Hematopoietic multipotent progenitor cell treated with erythropoietin and hydrocortisone succinate and interleukin-3 and kit ligand, for 15 days (in vitro differentiated cells): ENCODE measurements at places on chromosomes 12 and 14.

GRCh38 chr12:91590966-91591638 lies 408.5 kb upstream of the DCN start:
- no peak for DNase-seq

DNA sequence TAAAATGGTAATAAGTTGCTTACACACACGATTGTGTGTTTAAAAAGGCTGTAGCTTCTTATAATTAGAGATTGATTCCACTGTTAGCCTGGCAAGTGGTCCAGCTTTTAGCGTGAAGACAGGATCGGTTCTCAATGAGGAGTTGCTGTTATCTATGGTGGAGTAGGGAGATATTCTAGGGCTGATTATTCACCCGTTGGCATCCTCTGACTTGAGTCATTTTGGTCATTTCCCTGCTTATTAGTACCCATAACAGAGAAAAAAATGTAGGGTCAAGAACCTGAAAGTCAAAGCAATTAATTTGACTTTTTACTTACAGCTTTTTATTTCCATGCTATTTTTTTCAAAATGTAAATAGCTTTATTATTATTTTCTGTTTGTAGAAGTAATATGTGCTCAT lies 76.0 kb downstream of the KCNK13 start:
- no peak for DNase-seq

- DNase-seq, result no peak
Measured at GRCh38 chr12:30961030-30961429, 34.5 kb downstream of the TSPAN11 start.

- no peak for DNase-seq
Measured at GRCh38 chr14:85464135-85464895, 65.6 kb upstream of the FLRT2 start.

GRCh38 chr14:76056128-76056527 lies 70.6 kb downstream of the IFT43 start:
- DNase-seq, result no peak

- DNase-seq, result no peak
Measured at GRCh38 chr12:50529345-50529744, 24.6 kb downstream of the DIP2B start.

DNA sequence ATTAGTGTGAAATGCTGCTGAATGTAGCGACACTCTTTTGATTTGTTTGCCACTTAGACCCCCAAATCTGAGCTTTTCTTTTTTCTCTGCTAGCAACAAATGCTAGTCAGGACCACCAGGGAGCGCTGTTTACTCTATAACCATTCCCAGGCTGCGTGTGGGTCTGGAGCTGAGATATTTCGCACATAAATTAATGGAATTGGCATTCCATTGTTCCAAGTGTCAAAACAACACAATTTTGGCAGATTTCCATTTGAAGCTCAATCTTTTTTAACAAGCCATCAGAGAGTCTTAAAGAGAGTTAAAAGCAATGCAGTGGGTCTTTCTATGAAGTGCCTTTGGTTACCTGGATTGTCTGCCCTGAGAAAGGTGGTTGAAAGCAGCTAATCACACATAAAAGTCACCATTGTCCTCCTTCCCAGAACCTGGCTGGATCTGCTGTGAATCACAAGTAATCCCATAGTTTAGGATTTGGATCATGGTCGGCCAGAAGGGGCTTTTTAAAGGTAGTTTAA lies 7.4 kb upstream of the TMEM132C start:
- no peak for DNase-seq

DNA sequence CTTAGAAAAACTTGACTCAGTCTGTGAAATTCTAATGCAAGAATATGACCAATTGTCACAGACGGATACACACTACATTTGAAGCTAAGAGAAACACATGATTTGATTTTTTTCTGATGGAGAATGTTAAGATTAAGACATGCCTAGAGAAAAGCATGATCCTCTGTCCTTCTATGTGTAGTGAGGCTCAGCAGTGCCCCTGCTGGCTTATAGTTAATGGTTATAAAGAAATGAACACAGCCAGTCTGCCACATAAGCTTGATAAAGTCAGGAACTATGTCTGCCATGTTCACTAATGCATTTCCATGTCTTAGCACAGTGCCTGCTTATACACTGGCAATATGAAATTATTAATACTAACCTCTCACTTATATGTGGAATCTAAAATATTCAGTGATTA lies 168.1 kb upstream of the DAAM1 start:
- DNase-seq, result no peak

DNA sequence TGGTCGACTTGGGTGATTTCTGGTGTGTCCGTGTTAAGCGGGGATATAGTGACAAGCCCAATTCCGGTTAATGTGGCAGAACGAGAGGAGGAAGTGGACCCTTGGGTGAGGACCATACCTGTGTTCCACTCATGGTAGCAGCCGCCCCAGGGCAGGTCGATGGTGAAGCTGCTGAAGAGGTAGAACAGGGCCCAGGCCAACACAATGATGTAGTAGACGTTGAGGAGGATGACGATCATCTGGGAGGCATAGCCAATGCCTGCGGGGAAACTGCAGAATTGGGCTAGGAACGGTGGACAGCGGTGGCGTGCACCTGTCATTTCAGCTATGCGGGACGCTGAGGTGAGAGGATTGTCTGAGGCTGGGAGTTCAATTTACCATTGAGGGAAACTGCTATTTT lies 20.1 kb downstream of the SLC6A13 start:
- DNase-seq, result no peak

- DNase-seq, result no peak
Measured at GRCh38 chr14:73176685-73177084, 40.4 kb downstream of the PSEN1 start.

GRCh38 chr12:12451098-12451497 lies 94.2 kb downstream of the BORCS5 start:
- DNase-seq, result no peak

DNA sequence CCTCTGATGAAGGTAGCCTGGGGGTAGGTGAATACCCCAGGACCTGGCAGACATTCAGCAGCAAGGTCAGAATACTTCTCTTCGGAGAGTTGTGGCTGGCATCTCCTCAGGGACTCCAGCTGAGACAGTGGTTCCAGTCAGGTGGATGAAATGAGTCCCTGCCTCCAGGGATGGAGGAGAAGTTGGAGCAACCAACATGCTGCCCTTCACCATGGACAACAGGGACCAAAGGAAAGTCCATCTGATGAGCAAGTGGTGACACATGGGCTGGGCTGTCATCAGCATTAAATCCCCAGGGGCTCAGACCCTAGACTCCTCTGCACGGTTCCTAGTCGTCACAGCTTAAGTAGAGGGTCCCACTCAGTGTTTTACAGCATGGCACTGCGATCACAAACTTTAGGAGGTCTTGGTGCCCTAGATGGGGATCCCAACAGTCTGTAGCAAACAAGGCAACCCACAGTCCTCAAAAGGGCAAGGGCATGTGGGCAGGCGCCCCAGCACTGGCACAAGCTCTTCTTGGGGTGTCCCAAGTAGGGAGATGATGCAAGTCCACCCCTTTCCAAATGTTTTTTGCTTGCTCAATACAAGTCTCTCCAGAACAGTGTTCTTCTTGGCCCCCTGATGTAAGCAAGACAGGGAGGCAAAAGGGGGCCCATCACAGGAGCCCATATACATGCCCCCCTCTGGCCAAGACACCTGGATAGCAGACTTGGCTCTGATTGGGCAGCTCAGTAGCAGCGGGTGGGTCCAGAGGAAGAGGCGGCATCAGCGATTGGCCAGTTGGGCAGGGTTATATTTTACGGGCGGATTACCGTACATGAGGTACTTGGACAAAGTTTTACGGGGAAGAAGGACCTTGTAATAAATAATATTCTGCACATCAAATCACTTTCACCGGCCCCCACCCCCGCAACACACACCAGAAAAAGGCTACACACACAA lies 10.8 kb upstream of the CDH24 start:
- DNase-seq, result no peak

GRCh38 chr14:95044463-95045105 lies 112.7 kb downstream of the DICER1 start:
- no peak for DNase-seq

- no peak for DNase-seq
Measured at GRCh38 chr12:53552361-53553327, 45.4 kb upstream of the NPFF start.

GRCh38 chr12:24950231-24950834 lies 1.4 kb upstream of the BCAT1 start:
- DNase-seq, result peak; percentile 71

GRCh38 chr12:2291182-2291832 lies 238.5 kb downstream of the CACNA1C start:
- DNase-seq, result peak; percentile 48

- DNase-seq, result no peak
Measured at GRCh38 chr14:51564986-51565604, 86.6 kb upstream of the FRMD6 start.

- DNase-seq, result peak; percentile 98
Measured at GRCh38 chr14:60091550-60092525, at the start of gene PCNX4. Gene PCNX4 (plus strand): TSS chr14:60091923. CDS start chr14:60107639, 15,716 bp downstream.

GRCh38 chr14:105383083-105383730 lies 15.1 kb upstream of the TEX22 start:
- DNase-seq, result no peak

DNA sequence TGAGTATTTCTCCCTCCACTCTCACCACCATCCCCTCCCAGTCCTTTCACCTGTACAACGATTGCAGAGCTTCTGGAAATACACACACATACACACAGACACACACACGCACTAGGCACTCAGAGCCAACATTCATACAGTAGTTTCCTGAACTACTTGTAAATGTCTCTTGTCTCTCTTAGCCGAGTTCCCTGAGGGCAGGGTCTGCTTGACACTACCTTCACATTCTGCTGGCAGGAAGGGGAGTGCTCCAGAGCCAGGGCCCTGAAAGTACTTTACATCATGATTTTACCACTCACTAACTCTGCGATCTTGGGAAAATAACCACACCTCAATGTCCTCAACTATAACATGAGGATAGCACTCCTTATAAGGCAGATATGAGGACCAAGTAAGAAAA lies 82.7 kb downstream of the GAS2L3 start:
- DNase-seq, result no peak

DNA sequence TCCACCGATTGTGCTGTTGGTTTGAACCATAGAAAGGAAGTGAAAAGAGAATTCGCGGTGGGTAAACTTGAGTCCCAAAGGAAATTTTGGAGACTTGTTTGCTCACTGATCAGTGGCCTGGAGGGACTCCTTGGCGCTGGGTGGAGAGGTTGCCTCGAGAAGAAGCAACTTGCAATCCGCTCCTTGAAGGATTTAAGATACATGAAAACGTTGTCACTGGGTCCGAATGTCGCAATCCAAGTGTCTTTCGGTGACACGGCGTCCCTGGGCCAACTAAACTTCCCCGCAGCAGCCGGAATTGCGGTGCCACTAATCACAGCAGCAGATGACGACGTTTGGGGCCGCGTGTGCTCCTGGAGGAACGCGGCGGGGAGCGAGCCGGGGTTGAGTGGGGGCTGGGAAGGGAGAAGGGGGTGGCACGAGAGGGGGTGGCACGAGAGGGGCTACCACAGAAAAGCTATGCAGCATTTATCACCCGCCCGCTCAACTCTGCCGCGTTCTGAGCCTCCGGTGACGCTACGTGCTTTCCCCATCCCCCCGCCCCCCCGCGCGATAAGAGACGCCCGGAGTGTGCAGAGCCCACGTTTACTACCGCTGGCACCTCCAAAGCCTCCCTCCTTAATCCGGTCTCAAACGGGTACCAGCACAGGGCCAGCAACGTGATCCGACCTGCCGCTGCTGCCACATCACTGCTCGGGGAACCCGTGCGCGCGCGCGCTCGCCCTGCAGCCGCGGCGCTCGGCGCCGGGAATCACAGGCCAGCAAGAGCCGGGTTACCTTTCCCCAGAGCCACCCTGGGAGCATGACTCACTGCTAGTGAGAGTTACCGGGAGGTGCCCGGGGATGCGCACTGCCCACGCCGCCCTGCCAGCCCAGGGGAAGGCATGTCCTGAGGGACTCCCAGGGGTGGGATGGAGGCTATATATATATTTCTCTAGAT lies 833 bp upstream of the BHLHE41 start:
- DNase-seq, result no peak

DNA sequence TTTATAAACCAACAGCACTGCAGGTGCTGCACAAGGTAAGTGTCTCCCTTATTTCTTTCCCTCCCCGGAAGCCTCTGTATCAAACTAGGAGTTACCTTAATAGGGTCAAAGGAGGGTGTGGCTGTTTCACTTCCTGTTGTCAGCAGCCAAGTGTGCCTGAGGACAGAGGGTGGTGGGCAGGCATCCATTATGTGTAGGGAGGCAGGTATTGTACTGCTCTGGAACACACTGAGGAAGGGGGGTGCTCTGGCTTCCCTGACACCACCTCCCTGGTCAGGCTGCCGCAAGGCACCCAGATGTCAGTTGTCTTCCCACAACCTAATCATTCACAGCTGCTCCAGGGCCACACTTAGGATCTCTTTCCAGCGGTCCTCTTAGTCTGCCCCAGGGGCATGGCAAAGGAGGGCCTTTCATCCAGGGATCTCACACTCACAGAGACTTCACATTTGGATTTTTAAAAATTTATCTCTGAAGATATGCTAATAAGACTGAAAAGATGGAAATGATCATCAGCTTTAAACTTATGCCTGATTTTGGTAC lies 132.0 kb upstream of the ARHGAP5 start:
- DNase-seq, result no peak

- no peak for DNase-seq
Measured at GRCh38 chr14:59328454-59328853, 136.7 kb downstream of the GPR135 start.

GRCh38 chr12:125451408-125451807 lies 386.2 kb downstream of the AACS start:
- DNase-seq, result no peak

DNA sequence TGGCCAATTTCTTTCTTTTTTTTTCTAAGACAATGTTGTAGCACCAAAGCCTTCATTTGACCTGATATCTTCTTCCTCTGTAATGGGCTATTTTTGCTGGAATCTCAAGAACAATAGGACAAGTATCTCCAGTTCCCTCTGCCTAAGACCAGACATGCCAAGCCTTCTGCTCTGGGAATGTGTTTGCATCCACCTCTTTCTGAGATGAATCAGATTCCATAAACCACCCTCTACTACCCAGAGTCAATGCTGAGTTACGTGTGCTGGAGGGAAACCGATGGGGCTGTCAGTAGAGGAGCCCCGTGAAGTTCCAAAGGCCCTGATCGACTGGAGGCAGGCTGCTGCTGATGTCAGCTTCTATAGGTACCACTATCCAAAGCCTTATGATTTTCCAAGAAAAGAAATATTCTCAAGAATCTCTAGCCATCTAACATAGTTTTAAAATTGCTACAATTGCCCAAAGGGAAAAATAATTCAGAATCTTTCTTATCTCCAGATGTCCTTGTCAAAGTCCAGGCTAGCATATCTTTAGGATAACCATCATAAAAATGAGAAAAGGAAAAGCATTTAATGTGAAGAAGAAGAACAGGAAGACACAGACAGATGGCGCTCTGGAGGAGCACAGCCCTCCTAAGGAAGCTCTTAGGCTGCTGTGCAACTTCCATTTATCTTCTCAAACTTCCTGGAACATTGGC lies 101.9 kb downstream of the SLC8A3 start:
- peak; percentile 43 for DNase-seq

GRCh38 chr12:7113389-7113871 lies 4.4 kb upstream of the C1RL start:
- peak; percentile 70 for DNase-seq

GRCh38 chr12:93943780-93944179 lies 204.6 kb upstream of the PLXNC1 start:
- no peak for DNase-seq
